ENCODE measurements at places on chromosomes 4 and X.
A peak's percentile ranks its signal among the peaks of the same experiment; 100 is the strongest.

DNA sequence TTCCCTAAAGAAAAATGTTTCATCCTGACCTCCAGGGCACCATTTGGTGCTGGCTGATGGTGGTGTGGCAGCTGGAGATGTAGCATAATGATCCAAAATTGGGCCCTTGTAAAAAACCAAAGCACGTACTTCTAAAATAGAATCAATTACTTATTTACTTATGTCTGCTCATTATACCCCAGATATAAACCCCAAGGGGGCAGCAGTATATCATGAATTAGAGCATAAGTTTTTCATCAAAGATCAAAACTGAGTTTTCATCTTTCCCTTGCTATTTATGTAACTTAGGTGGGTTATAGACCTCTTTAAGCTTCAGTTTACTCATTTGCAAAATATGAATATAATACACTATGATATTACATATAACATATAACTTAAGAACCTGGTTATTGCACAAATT, 241.1 kb downstream of the TACR3 start:
- DNase-seq: no peak

DNA sequence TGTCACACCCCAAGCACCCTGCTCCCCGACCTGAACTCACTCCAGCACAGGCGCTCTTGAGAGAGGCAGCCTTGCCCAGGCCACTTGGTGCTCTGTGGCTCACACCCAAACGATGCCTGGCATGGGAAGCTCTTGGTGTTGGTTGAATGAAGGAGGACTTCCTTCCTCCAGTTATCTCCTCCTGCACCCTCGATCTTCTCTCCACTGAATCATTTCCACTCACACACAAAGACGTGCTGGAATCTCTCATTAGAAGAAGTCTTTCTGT, 90.5 kb upstream of the TRIM2 start:
- DNase-seq: no peak

GRCh38 chr4:60759518-60760245, 440.4 kb upstream of the ADGRL3 start:
- DNase-seq: no peak

DNA sequence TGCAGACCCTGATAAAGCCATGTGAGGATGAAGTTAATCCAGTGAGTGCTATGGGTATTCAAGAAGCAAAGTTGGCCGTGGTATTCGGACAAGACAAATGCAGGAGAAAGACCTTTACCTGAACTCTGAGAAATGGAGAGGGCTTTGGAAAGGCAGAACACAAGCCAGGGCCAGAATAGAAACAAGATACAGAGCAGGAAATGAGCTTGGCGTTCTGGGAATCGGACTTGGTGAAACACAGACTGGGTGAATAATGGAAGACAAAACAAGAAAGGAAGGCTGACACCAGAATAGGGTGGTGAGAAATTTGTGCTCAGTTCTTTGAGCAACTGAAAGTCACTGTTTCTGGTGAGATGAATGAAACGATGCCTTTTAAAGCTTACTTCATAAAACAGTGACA, 83.3 kb downstream of the VEGFC start:
- DNase-seq: no peak

DNA sequence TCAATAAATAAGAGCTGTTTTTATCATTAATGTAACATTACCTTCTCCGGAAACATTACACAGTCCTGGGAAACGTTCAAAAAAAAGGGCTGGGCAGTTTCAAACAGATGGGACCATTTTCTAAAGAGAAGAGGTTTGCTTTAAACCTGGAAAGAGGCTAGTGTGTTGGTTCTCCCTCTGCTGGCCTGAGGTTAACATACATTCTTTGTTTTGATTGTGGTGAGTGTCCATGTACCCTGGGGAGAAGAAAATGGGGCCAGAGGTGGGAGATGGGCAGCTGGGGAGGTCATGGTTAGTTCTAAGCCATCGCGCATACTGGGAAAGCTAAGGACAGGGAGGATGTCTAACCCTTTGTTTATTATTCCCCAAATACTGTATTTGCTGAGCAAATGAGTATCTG, 194.7 kb downstream of the CPEB2 start:
- DNase-seq: no peak

- DNase-seq: no peak
Measured at GRCh38 chr4:133000012-133000411, 149.1 kb upstream of the PCDH10 start.

DNA sequence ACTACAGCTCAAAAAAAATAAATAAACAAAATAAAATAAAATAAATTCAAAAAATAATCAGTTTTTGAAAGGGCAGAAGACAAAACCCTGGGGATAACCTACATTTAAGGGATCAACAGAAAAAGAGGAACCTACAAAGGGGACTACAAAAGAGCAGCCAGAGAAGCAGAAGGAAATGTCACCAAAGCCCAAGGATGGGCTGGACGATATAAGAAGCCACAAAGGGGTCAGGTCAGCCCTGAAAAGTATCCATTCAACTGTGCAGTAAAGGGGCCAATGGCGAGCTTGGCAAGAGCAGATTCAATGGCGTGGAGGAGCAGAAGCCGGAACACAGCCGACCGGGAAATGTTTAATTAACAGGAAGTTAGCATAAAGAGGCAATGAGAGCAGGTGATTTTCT, 16.9 kb downstream of the ACOT9 start:
- no peak for DNase-seq

- no peak for DNase-seq
Measured at GRCh38 chr4:159041054-159042034, 61.5 kb upstream of the RAPGEF2 start.

DNA sequence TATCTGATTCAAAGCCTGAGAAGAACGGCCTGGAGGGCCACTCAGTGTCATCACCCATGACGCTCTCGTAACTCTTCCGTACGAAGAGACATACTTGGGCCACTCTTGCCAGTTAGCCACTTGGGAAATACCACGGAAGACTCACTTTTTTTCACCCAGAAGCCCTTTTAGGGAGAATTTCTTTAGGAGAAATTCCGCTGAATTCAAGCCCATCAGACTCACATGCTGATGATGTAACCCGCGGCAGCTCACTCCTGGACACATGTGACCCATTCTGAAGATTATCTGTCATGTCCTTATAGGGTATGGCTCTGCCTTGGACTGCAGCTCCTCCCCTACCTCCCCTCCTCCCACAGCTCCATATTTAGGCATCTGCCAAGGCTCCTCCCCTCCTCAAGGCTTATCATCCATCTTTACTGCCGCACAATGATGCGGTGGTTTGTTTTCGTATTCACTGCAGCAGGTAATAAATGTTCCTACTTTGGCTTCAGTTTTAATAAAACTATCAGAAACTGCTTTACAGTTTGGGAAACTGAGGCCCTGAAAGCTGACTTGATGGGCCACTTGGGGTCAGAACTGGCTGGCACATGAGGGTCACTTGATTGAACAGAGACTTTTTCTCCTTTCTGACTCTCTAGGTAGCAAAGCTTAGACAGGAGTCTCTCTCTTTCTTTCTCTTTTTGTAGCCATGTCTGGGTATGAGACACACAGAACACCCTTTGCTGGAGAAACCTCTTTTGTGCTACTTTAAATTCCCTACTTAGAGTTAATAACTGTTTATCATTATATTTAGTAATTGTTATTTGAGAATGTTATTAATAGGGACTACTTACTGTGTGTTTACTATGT, 42.1 kb downstream of the RHOH start:
- peak; percentile 57 for DNase-seq

- DNase-seq: no peak
Measured at GRCh38 chr4:8410641-8411271, 29.8 kb downstream of the ACOX3 start.

DNA sequence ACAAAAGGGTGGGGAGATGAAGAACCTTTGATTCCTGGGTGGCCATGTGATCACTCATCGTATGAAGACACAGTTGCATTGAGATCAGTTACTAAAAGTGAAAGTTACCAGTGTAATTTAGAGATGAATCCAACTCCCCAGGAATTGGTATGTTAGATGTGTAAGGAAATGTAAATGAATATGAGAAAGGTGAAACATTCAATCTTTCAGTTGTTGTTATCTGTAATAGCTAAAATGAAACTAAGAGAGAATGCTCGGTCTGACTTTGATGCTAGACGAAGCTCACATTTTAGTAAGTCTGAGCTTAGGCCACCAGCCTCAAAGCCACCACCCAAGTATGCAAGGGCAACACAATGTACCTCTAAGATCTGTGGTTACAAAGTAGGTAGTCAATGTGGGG, 194.3 kb upstream of the POF1B start:
- no peak for DNase-seq

GRCh38 chr4:101355767-101356702, 8.7 kb upstream of the PPP3CA start:
- DNase-seq: no peak

GRCh38 chr4:181030961-181031360, 1212.2 kb upstream of the TENM3 start:
- no peak for DNase-seq

GRCh38 chr4:26343038-26343398, 22.2 kb downstream of the RBPJ start:
- no peak for DNase-seq

DNA sequence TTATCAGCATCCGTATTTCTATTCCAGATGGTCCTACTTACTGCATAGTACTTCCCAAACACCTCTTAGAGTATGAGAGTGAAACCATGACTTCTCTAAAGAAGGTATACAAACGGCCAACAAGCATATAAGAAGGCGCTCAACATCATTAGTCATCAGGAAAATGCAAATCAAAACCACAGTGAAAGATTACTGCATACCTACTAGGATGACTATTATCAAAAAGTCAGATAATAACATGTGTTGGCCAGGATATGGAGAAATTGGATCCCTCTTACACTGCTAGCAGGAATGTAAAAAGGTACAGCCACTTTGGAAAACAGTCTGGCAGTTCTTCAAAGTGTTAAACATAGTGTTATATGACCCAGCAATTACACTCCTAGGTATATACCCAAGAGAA, 215.3 kb upstream of the CXorf66 start:
- no peak for DNase-seq

DNA sequence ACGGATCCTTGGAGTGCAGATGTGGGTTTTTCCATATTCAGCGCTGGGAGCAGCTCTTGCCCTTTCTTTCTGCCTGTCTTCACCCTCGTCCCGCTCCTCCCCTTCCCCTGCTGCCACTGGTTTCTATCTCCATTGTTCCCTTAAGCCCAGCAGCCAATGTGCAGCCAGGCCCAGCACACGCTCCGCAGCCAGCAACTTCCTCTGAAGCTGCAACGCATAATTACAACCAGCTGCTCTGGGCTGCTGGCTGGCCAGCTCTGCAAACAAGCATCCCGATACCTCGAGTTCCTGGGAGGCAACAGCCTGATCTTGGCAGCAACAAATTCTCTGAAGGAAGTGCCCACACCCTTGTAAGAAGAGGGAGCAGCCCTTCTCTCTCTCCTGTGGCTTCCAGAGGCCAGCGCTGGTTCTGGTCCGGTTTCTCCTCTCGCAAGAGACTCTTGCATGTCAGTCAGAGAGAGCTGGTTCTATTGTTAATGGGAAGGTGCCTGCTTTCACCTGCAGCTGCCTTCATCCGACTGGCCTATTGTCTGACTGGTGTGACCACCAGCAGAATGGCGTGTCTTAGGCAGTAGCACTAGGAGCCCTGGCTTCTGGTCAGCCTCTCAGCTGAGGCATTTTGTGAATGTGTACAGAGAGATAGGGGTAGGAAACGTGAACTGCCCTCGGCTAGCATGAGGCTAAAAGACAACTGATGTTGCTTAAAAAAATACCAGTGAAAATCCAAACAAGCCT, 83.8 kb upstream of the MAML3 start:
- no peak for DNase-seq

DNA sequence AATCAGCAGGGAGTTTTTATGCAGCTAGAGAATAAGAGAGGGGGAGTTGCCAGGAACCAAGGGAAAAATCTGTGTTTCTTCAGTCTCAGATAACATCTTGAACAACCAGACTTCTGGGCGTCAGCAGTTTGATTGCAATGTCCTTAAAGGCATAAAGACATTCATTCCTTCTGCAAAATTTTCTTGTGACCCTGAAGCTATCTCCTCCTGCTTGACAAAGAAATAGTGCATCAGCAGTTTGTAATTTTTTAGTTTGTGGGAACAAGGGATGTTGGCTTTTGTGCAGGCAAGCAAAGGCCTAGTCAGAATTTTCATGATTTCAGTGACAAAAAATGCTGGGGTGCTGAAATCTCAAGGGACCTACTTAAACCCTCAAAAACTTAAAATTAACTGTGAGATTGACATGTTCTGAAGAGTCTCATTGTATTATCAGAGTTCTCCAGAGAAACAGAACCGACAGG, 125.8 kb upstream of the UNC5C start:
- no peak for DNase-seq

- no peak for DNase-seq
Measured at GRCh38 chrX:38004046-38004445, 2.3 kb upstream of the SYTL5 start.

- DNase-seq: no peak
Measured at GRCh38 chr4:7962609-7963508, 23.2 kb upstream of the AFAP1 start.

GRCh38 chr4:119946359-119946758, 120.3 kb downstream of the MAD2L1 start:
- no peak for DNase-seq

DNA sequence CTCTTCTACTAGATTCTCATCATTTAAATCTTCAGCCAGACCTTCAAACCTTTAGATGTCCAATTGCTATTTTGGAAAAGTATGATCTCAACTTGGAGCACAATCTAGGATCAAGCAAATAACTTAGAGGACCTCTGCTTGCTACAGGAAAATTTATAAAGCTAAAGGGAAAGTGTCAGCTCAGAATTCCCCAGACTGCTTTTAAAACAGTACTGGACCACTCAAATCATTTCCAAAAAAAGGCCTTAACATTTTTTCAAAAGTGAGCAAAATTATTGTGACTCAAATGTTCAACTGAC, 169.8 kb downstream of the PARM1 start:
- no peak for DNase-seq

DNA sequence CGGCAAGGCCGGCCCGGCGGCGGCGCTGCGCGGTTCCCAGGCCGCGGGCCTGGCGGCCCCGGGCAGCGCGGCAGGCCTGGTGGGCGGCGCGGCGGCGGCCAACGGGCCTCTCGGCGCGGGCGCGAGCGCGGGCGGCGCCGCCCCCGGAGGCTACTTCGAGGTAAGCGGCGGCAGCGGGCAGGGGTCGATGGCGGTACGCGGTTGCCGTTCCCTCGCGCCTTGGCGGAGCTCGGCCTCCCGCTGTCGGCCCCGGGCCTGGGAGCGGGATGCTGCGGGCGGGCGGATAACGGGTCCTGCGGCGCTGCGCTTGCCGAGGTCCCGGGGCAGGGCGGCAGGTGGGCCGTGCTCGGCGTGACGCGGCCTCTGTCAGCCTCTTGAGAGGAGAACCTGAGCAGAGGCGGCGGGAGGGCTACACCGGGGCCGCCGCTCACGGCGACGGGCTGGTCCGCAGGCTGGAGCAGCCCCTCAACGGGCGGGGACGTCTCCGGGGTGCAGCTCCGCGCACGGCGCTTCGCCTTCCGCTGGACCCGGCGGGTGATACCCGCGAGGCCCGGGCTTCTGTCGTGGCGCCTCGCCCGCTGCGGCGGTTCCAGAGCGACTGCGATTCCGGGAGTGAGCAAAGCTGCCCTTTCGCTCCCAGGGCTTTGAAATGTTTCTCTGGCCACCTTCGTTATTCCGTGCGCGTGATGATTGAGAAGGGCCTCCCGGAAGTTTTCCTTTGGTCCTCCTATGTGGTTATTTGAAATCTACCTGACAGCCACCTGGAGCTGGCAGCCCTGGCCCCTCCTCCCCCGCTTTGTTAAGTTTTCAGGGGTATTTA, 774 bp downstream of the FAM193A start:
- peak; percentile 42 for DNase-seq

Measured in stimulated activated CD8-positive, alpha-beta memory T cell treated with anti-CD3 and anti-CD28 coated beads, Interleukin-4, amount 100 ng/mL, for 24 hours (primary cell).